ENCODE measurements at places on chromosomes 5 and 9.

DNA sequence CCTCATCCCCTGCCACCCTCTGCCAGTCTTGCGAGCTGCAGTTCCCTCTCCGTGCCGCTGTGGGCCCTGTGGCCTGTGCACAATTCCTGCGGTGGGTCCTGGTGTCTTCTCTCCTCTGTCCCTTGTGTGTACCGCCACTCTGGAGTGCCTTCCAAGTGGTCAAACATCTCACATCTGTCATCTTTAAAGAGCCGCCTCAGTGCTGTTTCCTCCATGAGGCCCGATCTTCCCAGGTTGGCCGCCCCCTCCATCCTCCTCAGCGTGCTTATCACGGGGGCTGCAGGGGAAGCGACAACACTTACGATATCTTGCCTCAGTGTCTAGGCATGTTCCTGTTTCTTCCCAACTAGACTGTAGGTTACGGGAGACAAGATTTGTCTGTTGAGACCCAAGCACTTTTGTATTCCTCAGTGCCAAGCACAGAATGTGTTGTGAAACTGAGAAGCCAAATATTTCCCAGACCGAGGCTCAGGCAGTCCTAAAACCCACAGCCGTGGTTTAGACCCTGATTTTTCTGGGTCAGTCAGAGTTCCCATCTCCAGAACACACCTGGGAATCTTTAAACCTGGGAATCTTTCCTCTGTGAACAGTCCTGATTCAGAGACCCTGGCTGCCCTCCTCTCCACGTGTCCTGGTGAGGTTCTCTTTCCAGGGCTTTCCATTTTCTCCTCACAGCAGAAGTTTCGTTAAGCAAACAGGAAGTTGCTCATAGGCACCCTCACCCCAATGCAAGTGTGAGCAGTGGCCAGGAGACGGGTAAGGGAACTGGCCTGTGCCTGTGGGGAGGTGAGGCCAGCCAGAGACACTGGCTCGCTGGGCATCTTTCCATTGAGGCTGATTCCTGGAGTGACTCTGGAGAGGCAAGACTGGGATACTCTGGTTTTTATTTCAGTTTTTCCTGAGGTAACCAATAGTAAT lies 28.8 kb downstream of the SLC46A2 start:
- DNase-seq = peak; percentile 65

- peak; percentile 87 for DNase-seq
Measured at GRCh38 chr9:33158843-33159776, 8.0 kb downstream of the B4GALT1 start.

- no peak for DNase-seq
Measured at GRCh38 chr5:39711821-39712220, 287.0 kb upstream of the DAB2 start.

GRCh38 chr5:37871023-37871815 lies 31.4 kb upstream of the GDNF start:
- DNase-seq = peak; percentile 59

DNA sequence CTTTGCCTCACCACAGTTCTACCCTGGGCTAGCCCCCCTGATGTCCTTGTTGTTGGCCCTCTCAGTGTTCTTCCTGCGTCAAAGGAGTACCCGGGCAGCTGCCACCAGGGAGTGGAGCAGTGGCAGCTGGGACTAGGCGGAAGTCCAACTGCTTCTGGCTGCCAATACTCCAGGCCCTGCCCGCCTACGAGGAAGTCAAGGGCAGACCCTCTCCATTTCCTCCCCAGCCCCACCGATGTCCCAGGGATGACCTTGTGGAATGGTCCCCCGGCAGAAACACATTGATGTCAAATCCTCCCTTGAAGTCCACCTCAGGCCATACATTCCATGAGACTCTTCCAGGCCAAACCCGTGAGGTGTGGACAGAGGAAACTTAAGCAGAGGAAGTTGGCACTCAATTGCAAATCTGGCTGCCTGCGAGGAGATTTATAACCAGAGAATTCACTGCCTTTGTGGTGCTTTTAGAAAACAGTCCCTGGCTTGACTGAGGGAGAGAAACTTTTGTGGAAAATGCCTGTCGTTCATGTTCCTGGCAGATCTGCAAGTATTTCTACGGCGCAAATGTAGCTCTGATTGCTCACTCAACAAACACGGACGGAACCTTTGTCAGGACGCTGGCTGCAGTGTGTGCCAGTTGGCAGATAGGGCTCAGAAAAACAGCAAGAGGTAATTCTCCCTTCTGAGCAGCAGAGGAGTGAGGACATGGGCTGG lies 339.7 kb downstream of the RAB3C start:
- DNase-seq = no peak

DNA sequence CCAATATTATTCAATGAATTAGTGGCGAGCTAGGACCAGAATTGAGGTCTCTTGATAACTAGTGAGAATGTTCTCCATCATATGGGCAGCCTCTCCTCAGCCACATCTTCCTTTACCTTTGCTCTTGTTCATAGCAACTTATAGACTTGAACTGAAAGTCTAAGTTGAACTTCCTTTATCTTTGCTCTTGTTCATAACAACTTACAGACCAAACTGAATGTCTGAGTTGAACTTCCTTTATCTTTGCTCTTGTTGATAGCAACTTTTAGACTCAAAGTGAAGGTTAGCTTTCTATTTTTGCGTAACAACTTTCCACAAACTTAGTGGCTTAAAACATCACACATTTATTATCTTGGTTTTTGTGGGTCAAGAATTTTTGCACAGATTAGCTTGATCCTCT lies 146.4 kb upstream of the C9orf72 start:
- DNase-seq = no peak

DNA sequence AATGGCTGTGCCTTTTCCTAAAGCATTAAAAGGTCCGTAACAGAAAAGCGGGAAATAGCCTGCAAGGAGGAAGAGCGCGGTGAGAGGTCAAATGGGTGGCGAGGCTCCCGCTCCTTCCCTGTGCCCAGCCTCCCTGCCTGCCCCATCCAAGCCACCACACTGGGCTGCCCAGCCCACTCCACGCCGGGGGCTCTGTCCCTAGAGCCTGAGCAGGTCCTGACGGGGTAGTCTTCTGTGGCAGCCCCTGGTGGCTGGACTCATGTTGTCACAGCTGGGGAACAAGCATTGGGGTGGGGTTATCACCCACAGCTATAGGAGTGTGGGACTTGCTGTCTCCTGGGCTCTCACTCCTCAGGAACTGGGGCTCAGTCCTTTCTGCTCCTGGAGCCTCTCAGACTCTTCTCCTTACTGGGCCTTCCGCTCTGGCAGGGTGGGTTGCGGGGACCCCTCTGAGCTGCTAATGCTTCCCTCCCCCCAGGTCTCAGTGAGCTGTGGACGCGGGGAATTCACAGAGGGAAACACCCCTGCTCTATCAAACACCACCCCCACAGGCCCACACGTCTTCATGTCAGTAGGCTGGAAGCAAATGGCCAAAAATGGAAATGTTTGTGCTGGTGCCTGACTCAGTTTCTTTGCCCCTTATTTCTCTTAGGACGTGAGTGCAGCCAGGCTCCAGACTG lies 152.4 kb upstream of the PHYKPL start:
- DNase-seq = no peak

DNA sequence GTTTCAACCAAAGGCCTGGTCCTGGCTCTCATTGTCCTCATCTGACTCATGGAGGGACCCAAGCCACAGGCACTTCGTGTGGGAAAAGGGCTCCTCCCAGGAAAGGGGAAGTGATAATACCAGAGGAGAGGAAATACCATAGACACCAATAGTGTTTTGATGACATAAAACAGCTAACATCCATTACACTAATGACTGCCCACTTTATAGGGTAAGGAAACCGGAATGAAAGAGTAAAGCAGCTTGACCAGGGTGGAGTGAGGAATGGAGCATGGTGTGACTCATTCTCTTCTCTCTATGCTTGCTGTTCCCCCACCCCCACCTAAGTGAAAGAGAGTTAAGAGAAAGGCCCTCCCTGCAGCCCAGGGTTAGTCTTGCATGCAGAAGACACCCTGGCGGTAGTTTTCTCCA lies 67.4 kb upstream of the HRH2 start:
- peak; percentile 93 for DNase-seq

DNA sequence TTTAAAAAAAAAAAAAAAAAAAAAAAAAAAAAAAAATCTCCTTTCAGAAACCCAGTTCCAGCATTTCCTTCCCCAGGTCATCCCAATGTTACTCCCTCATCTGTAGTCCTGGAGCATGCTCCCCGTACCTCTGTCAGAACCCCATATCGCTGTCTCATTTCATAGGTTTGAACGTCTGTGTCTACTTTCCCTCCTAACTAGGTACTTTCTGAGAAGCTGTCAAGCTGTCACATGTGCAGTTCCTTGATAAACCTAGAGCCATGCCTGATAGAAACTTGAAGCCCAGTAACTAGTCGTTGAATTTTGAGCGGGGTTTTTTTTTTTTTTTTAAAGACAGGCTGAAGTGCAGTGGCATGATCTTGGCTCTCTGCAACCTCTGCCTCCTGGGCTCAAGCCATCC lies 15.6 kb downstream of the EXOSC3 start:
- no peak for DNase-seq

DNA sequence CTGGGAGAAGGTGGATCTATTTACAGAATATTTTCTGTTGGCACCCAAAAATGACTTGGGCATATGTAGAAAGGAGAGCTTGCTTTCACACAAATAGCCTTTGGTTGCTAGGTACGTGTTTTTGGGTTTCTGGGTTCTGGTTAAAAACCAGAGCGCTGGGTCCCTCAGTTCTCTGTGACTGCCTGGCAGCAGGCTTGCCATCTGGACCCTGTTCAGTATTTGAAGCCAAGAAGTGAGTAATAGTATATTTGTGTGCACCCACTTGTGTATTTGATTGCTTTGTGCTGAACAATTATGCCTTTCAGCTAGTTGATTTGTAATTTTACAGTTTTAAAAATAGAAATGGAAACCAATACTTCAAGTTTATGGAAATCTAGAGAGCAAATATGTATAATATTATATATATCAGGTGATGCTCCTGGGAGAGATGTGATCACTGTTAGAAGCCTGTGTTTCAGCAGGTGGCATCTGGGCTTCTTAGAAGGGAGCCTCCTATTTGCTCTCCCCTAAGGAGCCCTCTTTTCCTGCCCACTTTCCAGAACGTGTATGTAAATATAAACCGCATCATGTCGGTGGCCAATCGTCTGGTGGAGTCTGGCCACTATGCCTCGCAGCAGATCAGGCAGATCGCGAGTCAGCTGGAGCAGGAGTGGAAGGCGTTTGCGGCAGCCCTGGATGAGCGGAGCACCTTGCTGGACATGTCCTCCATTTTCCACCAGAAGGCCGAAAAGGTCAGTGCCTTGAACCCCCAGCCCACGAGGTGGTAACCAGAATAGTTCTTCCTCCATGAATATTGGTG lies 153.6 kb downstream of the TRIO start:
- no peak for DNase-seq

- DNase-seq = no peak
Measured at GRCh38 chr9:135632841-135633240, 6.5 kb downstream of the GLT6D1 start.

- DNase-seq = no peak
Measured at GRCh38 chr9:4936823-4937222, 48.2 kb upstream of the JAK2 start.

GRCh38 chr5:33558489-33558888 lies 117.7 kb downstream of the TARS1 start:
- DNase-seq = no peak

DNA sequence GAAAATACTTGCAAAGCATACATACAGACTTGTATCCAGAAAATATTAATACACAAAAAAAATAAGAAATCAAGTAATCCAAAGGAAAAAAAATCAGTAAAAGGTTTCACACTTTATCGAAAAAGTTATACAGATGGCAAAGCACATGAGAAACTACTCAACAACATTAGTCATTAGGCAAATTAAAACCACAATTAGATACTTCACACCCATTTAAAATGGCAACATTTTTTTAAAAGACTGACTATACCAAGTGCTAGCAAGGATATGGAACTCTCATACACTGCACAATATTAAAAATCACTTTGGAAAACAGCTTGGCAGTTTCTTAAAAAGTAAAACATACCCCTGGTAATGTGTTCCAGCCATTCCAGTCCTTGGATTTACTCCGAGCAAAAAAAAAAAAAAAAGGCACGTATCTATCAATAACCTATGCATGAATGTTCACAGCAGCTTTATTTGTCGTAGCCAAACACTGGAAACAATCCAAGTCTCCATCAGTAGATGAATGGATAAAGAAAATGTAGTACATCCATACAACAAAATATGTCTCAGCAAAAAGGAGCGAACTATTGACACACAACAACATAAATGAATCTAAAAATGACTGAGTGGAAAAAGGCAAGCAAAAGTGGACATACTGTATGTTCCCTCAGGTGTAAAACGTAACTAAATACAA lies 66.0 kb downstream of the GNAQ start:
- no peak for DNase-seq

DNA sequence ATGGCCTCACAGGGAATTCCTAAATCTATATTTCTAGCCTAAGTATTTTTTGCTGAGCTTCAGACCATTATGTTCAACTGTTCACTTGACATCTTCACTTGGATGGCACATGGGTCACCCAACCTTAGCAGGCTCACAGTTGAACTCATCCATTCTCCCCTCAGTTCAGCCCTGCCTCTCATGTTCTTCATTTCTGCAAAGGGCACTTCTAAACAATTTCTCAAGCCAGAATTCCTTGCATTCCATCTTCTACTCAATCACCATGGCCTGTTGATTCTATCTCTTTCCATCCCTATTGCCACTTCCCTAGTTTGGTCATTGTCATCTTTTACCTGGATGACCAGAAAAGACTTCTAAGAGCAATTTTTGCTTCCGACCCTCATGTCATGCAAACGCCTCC lies 7.3 kb upstream of the RGS3 start:
- peak; percentile 16 for DNase-seq

DNA sequence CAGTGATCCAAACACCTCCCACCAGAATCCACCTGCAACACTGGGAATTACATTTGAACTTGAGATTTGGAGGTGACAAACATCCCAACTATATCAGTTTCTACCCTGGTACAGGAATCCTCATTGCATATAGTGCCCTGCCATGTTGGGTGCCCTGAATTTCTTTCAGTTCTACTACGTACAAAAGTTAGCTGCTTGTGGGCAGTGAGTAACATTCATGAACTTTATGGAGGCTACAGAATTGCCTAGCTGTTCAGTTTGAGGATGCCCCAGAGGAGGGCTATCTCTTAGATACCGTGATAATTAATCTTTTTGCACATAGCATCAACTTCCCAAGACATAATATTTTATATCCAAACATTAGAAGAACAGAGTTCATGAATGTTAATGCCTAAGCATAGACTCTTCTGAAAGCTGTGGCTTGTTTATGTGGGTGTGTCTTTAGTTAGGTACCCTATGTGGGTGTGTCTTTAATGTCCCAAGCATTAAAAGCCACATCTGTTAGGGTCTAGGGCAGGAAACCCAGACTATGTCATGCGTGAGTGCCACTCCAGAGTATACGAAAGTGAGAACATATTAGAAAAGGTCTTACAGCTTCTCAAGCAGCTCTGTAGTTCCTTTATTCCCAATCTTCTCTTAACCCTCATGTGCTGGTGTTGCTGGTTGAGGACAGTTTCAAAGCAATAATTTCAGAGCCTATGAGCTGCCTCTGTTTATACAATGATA lies 47.0 kb upstream of the CHD1 start:
- DNase-seq = no peak
